ENCODE measurements at places on chromosomes 12 and 14.

- no peak for DNase-seq
Observed at GRCh38 chr12:128977441-128977840, 124.2 kb downstream of the GLT1D1 start.

GRCh38 chr12:88908345-88908744, 328.1 kb upstream of the KITLG start:
- DNase-seq = no peak

DNA sequence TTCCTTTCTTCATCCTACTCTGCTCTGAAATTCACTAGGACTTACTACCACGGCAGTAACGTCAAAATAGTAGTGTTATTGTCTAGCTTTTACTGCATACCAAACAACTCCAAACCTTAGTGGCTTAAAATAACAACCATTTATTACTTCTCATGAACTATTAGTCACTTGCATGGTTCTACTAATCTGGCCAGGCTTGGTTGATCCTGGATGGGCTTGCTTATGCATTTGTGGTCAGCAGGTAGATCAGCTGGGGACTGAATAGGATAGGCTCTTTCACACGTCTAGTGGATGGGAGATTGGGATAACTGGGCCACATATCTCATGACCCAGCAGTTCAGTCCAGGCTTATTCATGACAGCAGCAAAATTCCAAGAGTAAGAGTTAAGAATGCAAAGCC, 9.4 kb upstream of the SLC35F4 start:
- DNase-seq = no peak

GRCh38 chr12:6662602-6662905, 365 bp downstream of the ING4 start:
- DNase-seq = no peak

DNA sequence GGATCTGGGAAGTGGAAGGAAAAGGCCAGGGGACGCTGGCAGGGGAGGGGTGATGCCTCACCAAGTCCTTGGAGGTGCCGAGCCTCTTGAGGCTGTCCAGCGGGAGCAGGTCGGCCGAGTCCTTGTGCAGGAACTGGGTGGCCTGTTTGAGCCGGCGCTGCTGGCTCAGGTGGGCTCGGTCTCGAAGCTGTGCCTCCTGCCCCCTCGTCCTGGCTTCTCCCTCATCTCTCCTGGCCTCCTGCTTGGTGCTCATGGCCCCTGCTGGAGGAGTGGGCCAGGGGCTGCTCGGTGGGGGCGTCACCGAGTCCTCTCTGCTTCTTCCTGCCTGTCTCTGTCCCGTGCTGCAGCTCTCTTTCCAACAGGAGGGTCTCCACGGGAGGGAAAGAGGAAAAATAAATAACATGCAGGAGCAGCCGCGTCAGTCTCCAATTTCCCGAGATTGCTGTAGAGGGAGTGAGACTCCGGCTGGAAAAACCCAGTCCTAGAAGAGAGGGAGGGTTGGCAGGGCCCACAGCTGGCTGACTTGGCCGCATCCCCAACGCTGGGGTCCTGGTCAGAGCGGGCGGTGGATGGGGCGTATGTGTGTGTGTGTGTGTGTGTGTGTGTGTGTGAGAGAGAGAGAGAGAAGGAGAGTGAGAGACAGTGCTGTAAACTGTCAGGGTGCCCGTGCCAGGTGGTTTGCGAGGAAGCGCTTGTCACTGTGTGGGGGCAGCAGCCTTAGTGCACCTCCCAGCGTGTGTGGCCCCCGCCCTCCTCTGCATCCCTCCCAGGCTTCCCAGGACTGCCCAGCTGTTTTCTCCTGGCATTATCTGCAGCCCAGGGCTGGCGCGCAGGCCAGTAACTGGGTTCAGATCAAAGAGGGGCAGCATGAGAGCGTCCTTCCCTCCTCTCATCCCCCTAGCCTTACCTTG, at the start of gene NRIP2:
Gene NRIP2, minus strand, starts transcription at position 455 of the 911 bp plus-strand sequence. Its CDS starts 52 bp downstream, at position 403.
- no peak for DNase-seq

DNA sequence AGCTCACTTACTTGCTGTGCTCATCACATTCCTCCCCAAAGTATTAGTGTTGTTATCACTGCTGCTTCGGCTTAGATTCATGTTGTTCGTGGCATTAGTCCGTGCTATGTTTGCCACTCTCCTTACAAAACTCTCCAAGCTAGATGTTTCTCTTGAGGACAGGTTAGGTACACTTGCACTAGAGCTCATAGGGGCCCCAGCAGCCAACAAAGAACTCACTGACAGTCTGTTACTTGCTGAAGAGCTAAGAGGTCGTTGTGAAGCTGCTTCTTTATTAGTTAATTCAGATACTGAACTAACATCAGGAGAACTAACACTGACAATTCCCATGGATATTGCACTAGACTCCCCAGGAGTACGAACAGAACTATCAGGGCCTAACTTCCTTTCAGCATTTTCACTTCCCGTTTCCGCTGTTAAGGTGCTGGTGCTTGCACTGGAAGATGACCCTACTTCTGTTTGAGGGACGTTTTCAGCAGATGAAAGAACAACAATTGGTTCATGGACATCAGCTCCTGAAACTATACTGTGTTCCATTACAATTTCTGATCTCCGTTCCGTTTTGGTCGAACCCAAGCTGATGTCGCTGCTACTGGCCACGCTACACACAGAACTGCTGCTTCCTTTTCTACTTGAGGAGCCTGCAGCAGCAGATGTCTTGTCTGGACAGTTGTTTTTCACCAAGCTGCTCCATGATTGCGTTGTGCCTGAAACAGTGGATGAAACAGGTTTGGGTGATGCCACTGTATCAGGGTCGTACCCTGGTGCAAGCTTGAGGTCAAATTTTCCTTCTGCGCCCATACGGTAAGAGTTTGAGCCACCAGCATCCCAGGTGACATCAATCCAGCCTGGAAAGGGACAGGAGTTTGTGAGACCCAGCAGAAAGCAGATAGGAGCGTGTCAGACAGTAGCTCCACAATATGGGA, 78.7 kb downstream of the HECTD1 start:
- DNase-seq = no peak

DNA sequence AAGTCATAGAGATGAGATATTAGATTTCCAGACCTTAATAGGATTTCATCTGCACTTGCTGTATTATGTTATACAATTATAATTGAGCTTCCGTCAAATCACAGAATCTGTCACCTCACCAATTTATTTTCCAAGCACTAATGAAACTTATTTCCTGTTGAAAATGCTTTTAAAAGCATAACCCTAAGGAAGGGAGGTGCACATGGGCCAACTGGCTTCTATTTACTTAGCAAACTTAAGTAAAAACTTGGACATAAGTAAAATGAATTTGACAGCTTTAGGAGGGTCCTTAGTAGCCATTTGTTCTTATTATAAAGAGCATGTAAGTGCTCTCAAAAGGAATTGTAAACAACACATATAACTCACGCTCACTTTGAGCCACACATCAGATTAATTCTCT, 462.2 kb upstream of the TMPO start:
- no peak for DNase-seq

GRCh38 chr12:89951050-89951693, 242.5 kb upstream of the ATP2B1 start:
- DNase-seq = no peak

DNA sequence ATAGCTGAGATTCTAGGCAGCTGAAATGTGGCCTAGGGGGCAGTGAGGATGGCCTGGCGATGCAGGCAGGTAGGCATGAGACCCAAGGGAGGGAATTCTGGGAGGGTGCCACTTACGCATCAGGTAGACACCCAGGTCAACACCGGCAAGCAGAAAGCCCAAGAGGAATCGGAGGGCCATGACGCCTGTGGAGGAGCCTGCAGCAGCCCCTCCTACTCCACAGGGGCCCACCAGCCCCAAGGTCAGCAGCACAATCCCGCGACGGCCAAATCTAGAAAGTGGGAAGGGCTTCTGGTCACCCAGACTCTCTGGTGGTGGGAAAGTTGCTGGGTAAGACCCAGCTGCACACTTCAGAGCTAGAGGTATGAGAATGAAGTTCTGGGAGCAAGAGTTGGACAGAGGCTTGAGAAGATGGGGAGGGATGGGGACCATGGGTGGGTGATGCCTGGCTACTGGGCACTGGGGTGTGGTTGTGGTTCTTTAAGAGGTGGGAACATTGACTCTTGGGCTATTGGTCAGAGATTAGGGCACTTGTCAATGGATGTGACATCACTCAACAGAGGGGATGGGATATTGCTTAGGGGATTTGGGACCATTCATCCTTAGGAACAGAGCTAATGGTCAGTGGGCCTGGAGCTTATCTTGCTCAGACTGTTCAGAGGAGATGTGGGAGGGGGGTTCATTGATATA, 3.4 kb downstream of the SLC22A17 start:
- no peak for DNase-seq

- no peak for DNase-seq
Observed at GRCh38 chr14:104289507-104289906, 151.1 kb downstream of the KIF26A start.

- no peak for DNase-seq
Observed at GRCh38 chr14:34256223-34256622, 205.8 kb downstream of the SPTSSA start.

DNA sequence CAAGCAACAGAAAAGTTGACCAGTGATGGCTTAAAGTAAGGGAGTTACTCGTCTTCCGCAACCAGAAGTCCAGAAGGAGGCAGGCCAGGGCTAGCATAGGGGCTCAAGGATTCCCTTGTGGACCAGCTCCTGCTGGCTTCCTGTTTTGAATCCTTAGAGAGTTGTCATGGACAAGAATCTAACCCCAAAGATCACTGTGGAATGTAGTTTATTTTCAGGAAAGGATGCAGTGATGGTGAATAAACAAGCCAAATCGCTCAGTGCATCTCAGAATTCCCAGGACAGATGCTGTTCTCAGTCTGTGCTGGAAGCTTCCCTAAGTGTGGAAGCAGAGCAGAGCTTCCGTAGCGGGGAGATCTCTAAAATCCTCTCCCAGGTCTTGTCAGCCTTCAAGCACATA, 311.3 kb downstream of the C12orf75 start:
- DNase-seq = no peak

DNA sequence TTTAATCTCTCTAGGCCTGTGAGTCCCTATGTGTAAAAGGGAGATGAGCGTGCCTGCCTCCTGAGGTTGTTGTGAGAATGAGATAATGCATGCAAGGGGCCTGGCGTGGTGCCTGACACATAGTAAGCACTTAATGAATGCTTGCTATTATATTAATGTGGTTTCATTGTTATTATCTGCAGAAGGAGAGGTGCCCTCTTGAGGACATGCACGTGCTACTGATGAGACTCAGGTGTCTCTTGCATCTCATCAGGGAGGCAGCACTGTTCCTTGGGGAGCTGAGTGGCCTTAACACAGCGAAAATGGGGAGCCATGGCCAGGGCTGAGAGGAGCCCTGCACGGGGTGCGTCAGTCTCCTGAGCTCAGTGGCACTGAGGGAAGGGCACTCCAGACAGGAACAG, 29.9 kb upstream of the BCDIN3D start:
- no peak for DNase-seq

DNA sequence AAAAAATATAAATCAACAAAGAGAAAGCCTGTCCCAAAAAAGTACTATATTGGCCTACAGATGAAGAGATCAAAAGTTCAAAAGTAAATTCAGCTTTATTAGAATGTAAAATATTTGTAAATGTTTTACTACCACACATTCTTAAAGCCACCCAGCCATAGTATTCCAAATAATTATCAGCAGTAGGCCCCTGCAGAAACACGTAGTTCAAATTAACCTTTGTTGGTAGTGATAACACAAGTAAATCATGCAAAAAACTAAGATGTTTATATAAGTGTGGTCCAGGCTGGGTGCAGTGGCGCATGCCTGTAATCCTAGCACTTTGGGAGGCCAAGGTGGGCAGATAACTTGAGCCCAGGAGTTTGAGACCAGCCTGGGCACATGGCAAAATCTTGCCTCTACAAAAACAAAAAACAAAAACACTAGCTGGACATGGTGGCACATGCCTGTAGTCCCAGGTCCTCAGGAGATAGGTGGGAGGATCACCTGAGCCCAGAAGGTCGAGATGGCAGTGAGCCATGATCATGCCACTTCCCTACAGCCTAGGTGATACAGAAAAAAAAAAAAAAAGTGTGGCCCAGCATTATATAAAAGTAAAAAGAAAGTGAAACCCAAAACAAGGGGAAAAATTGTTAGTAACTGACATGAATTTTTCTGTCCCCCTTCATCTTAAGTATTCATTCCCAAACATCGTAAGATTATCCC, 17.9 kb downstream of the SPTLC2 start:
- no peak for DNase-seq

DNA sequence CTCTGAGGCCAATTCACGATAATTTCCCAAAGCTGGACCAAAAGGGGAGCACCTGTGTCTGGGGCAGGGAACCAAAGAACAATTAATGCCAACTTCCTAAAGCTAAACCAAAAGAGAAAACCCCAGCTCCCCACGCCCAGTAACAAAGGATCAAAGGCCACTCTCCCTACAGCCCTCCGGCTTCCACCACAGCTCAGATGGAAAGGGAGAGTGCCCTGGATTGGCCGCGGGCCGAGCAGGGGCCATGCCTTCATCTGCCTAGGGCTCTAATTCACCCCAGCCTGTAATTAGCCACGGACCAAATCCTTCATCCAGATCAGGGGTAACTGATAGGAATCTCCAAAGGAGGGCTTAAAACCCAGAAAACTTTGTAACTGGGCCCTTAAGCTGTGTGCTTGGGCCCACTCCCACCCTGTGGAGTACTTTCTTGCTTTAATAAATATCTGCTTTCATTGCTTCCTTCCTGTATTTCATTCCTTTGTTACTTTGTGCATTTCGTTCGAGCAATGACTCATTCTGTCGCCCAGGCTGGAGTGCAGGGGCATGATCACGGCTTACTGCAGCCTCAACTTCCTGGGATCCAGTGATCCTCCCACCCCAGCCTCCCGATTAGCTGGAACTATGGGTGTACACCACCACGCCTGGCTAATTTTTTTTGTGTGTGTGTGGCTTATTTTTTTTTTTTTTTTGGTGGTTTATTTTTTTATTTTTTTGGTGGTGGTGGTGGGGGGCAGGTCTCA, 65.5 kb upstream of the PPP4R3A start:
- no peak for DNase-seq

DNA sequence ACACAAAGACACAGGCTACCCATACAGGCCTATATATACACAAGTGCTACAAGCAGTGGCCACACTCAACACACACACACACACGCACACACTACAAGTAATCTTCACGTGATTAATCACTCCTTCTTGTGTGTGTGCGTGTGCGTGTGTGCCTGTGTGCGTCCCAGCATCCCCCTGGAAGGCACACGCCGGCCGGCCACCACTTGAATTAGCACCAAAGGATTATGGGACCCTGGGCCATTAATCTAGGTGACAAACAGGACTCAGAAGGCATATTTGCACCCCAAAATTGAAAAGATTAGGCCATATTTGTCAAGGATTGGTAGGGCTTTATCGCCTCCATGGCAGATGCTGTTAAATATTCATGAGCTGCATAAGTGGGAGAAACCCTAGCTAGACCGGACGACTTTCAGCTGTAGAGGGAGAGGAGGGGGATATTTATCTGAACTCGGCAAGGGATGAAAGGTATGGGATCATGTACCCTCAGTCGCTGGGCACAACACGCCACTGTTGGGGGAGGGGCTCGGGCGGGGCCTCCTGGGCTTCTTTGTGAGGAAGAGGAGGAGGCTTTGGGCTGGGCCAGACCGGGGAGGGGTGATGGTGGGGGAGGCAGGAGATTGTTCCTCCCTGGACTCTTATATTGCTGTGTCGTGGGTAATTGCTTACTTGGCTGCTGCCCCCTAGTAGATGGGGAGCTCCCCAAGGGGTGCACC, 89.6 kb upstream of the LHX5 start:
- no peak for DNase-seq

GRCh38 chr12:100721169-100721568, 73.4 kb upstream of the ANO4 start:
- no peak for DNase-seq

GRCh38 chr12:52029685-52030084, 21.6 kb upstream of the NR4A1 start:
- DNase-seq = no peak

GRCh38 chr14:95776798-95777534, 63.0 kb upstream of the TCL1A start:
- no peak for DNase-seq
